ENCODE measurements at places on chromosomes 6 and 20. TPM values are rescaled to one million over a fixed set of nuclear protein-coding genes. Genes with fewer than 3 reads are reported as not detected.

Gene PI3
- total RNA-seq: not detected

Gene HLA-DOA
- 23.7 TPM for total RNA-seq

Gene AVP
- not detected for total RNA-seq

Gene PLEKHG1
- total RNA-seq: 2.2 TPM

Measured in H1 (cell line).